ENCODE measurements at places on chromosomes 2 and 18.

- DNase-seq, result no peak
Observed at GRCh38 chr2:168691221-168691620, 111.2 kb upstream of the NOSTRIN start.

DNA sequence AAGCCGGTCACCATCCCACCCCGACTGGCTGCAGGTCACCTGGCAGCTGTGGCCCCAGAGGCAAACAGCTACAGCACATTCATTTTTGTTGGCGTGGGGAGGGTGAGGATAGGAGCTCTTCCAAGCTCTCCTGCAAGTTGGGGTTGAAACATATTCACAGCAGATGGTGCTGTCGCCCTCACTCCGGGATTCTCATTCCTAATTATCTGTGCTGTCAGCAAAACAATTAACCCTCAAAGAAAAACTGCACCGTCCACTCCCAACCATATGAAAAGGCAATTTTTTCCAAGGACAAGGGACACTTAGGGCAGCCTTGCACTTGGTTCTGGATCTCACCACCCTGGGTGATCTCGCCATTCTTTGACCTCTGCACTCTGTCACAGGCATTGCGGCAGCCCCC lies 68.6 kb downstream of the ZBTB7C start:
- no peak for DNase-seq

DNA sequence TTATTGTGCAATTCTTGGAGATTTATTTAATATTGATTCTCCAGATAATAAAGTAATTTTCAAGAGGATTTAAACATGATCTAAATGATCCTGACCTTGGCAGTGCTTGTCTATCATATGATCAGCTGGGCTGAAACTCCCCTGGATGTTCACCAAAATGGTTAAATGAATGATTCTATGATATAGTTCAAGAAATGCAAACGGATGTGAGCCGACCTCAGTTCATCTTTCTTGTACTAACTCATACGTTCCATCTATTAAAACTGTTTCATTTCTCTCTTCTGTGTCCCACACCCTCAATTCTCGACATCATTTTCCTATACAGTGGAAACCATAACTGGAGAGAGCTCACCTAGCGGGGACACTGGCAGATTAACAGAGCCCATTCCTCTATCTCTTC lies 281.7 kb upstream of the CCDC68 start:
- no peak for DNase-seq

GRCh38 chr2:70321370-70321769 lies 19.5 kb upstream of the FAM136A start:
- DNase-seq, result no peak

DNA sequence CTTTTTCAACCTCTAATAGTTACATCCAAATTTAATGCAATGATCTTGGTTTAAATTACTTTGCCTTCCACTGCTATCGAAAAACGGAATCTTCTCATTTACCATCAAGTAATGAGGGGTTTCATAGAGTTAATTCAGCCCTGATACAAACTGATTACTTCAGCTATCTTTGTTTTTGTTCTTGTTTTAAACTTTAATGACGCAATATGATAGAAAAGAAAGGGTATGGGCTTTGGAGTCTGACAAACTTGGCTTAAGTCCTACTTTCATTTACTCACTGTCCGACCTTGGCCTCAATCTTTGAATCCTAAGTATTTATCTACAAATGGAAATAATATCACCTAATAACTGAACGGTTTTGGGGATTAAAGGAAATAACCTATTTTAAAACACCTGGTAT lies 16.1 kb downstream of the ADAM17 start:
- no peak for DNase-seq

- no peak for DNase-seq
Observed at GRCh38 chr2:127426501-127427354, 8.5 kb downstream of the PROC start.
